ENCODE measurements at places on chromosomes 5 and 9.

- no peak for DNase-seq
These were observed 72.3 kb downstream of the PAX5 start for GRCh38 chr9:36961561-36962325.

DNA sequence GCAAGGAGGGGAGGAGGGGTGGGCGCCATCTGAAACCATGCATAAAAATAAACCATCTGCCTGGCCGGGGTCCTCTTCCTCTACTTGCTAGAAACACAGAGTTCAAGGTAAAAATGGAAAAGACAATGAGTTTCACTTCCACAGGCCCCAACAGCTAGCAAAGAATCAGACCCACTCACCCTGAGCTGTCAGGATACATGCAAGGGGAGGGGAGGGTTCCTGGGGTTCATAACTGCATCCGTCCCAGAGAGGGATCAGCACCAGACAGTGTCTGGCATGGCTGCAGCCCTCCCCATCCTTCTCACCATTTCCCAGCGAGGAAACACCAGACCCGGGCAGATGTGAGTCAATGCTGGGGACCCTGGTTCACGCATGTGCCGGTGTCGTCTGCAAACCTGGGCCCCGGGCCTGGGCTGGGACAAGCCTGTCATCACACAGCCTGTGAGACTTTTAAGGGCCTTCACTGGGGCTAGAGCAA is 55.4 kb downstream of the SEMA4D start:
- no peak for DNase-seq

DNA sequence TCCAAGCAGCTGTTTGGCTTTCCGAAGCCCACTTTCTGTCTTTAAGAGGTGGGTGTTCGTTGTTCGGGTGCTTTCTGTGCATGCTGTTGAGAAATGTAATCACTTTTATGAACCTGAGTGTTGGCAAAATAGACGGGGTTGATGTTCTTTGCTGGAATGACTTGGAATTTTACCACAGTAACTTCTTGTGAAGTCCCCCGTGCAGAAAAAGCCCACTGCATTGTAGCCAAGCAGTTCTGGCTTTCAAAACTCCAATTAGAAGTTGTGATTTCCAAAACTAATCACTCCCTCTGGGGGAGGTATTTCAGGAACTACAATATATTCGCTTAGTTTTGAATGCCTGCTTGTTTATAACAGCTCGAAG is 111.1 kb downstream of the PAM start:
- DNase-seq = peak; percentile 21

GRCh38 chr5:116616876-116617275 is 42.3 kb upstream of the SEMA6A start:
- DNase-seq = no peak

DNA sequence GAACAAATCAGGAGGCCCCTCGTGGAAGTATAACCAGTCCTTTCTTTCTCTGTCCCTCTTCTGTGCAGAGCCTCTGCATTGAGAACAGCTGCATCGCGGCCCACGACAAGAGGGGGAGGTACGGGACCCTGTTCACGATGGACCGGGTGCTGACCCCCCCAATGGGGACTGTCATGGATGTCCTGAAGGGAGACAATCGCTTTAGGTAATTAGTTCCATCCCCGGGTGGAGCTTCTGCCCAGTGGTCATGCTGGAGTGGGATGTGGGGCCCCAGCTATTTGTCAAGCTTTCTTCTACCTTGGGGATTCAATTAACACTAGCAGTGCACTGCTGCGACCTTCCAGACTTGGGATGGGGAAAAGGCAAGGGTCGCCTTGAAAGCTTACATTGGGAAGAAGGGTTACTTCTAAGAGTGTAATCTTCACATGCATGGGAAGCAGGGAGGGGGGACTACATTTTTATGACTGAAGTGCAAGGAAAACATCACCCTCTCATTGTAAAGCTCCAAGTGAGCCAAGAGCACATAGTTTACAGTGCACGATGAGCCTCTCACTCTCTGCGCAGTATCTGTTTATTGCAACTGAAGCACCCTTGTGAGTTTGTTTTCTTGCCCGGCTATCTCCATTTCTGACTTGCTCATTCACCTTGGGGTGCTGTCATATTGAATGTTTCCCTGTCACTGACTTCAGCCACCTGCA is 27.0 kb downstream of the TGFBI start:
- DNase-seq = no peak

- no peak for DNase-seq
These were observed 309.5 kb downstream of the OSTF1 start for GRCh38 chr9:75397836-75398235.

DNA sequence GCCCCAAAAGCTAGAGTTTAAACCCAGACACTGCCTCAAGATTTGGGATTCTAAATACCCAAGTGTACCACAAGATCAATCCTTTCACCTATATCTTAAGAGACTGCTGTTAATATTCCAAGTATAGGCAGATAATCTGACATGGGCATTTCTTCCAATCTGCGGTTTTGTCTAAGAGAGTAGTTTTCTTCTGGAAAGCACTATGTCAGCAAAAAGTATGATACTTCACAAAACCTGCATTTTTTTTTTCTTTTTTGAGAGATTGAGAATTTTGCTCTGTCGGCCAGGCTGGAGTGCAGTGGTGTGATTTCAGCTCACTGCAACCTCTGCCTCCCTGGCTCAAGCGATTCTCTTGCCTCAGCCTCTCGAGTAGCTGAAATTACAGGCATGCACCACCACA is 190.7 kb upstream of the TYRP1 start:
- DNase-seq = no peak

GRCh38 chr9:115106001-115106400 is 12.0 kb downstream of the TNC start:
- no peak for DNase-seq

Data from fibroblast of skin of abdomen (primary cell).